Omental fat pad (tissue), 4 donors: ENCODE measurements at places on chromosomes 2 and 18. TPM values are rescaled to one million over a fixed set of nuclear protein-coding genes. Genes with fewer than 3 reads are reported as not detected.
A peak's percentile ranks its signal among the peaks of the same experiment; 100 is the strongest.

GRCh38 chr18:47593744-47594472, 336.6 kb downstream of the SMAD2 start:
- no peak for DNase-seq

DNA sequence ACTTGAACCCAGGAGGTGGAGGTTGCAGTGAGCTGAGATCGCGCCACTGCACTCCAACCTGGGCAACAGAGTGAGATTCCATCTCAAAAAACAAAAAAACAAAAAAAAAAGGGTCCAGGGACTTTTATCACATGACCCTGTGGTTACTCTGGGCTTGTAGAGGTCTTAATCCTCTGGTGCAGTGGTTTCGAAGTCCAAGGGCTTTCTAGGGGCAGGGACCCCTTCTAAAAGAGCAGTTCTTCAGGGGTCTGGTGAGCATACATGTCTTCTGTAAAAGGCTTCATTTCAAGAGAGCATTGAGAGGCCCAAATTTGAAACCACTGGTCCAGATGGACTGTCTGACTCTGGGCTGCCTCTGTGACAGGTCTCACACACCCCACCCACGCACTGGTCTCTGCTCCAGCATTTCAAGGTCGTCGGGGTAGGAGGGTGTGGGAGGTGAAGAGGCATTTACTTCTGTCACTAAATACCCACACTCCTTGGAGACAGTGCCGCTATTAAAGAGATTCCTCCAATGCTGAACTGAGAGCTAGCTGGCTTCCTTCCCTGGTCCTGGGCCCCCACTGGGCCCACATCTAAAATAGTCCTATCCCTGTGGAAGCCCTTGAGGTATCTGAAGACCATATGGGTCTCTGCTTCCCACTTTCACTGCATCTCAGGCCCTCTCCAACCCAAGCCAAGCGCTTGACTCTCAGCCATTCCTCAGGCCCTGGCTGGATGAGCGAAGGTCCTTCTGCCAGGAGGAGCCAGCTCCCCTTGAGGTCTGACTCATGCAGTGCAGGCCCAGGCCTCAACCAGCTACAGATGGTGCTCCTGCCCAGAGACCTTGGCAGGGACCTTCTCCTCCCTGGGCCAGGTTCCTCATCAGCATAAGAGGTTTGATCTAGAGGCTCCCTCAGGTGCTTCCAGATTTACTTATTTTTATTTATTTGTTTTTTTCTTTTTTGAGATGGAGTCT, 44.8 kb downstream of the PAX8 start:
- DNase-seq = no peak

DNA sequence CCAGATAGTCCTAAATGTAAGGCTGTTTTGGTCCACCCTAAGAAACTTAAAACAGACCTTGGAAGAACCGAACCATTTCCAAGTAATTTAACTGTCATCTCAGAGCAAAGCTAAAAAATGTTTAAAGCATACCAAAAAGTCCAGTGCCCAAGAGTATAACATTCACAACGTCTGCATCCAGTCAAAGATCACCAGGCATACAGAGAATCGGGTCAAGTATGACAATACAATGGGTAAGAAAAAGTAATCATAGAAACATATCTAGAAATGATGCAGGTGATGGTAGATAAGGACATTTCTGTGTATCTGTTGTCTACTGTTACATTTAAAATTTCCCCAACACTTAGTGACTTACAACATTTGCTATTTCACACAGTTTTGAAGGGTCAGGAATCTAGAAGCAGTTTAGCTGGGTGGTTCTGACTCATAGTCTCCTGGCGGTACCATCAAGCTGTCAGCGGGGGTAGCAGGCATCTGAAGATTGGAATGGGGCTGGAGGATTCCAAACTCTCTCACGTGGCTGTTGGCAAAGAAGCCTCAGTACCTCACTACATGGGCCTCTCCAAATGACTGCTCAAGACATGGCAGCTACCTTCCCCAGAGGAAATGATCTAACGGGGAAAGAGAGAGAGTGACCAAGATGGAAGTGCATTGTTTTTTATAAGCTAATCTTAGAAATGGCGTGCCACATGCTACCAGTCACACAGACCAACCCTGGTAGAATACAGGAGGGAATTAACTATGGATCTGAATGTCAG, 36.6 kb upstream of the DYNC2LI1 start:
- peak; percentile 28 for DNase-seq

DNA sequence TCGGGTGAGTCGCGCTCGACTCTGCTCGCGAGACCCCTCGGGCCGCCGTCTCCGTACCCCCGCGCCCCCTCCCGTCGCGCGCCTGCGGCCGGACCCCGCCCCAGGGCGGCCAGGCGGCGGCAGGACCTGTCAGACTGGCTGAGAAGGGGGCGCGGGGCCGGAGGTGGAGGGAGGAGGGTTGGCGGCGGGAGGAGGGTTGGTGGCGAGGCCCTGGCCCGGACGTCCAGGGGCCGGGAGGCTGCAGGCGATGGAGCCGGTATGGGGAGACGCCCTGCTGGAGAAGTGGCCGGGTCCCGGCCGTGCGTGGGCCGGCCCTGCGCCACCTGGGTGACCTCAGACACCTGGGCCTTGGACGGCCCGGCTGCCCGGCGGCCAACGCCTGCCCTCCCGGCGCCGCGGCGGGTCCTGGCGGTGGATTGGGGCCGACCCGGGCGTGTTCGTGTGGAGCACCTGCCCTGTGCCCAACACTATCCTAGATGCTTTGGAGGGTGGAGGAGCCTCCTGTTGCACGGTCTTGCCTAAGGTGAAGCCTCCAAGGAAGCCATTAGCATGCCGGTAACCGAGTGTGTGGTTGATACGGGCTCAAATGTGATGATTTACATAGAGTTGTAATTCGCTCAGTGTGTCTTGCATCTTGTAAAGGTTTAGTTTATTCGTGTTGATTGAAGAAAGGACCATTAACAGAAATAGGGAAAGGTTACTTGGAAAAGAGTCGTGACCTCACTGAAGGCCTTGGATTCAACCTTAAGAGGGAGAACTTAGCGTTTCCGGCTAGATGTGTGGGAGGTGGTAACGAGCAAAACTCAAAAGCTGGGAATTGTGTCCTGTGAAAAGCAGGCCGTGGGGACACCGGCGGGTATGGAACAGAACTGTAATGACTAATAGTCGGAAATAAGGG, 550 bp downstream of the MYL12B start:
- no peak for DNase-seq

DNA sequence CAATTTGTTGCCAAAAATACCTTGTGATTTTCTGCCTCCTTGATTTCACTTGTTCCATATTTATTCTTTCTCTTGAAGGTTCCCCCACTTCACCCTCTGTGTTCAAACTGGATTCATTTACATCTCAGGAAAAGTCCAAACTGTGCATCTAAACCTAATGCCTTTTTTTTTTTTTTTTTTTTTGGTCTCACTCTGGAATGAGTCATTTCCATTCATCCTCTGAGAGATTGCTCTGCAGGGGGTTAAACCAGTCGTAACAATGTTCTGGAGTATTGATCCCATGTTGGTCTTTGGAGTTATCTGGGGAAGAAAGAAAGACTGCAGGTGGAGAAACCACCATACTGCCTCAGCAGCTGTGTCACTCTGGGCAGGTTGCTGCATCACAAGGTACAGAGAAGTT, 119.7 kb downstream of the TACR1 start:
- DNase-seq = no peak

The TRABD2A gene
- total RNA-seq = 9.0 TPM

The MLPH gene
- total RNA-seq = 3.8 TPM

The UBXN4 gene
- 86.7 TPM for total RNA-seq

The NEURL3 gene
- not detected for total RNA-seq
